HFFc6 (cell line): ENCODE measurements at places on chromosomes 2 and 18.

- no peak for DNase-seq
Measured at GRCh38 chr2:152565884-152566727, 151.2 kb downstream of the PRPF40A start.

DNA sequence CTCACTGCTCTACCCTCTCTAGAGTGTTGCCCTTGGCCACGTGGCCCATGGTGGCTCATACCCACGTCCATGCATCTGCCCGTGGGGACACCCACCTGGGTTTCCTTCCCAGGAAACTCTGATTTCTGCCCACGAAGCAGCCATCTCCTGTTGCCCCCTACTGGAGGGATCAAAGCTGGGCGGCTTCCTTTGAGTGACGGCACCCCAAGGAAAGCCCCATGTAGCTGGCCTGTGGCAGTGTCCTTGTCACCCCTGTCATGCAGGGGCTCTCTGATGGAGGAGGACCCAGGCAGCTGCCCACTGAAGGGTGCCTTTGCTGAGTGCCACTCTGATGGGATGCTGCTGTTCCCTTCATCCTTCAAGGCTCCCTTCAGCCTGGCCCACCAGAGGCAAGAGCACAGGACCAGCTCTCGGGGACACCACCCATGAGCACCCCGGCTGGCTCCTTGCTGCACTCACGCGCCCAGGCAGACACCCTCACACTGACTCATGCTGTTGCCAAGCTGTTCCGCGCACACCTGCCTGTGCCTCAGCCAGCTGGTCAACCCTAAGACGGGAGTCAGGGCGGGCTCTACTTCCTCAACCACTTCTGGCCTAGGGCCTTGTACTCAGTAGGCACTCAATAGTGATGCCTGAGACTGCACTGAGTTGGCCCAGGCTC is 101.1 kb downstream of the CTIF start:
- no peak for DNase-seq

GRCh38 chr2:240203031-240203787 is 62.8 kb upstream of the OTOS start:
- DNase-seq, result no peak

DNA sequence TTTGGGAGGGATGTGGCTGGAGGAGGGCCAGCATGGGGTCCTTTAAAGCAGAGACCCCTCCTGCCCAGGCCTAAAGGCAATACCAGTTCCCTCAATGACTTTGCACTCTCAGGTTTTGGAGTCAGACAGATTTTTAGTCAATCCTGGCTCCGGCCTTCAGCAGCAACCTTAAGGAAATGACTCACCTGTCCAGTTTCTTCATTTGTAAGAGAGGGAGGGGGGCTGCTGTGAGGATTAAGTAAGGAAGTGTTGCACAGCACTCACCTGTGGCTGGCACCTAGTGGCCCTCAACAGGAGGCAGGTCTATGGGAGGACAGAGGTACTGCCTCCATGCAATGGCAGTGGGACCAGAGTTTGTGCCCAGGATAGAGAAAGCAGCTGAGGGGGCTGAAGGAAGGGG is 13.7 kb downstream of the CNGA3 start:
- DNase-seq, result no peak

GRCh38 chr2:85010404-85010803 is 39.4 kb downstream of the KCMF1 start:
- no peak for DNase-seq

GRCh38 chr2:135890149-135890548 is 13.9 kb upstream of the MCM6 start:
- DNase-seq, result no peak

- DNase-seq, result no peak
Measured at GRCh38 chr18:58038063-58038462, 6.0 kb upstream of the NEDD4L start.

DNA sequence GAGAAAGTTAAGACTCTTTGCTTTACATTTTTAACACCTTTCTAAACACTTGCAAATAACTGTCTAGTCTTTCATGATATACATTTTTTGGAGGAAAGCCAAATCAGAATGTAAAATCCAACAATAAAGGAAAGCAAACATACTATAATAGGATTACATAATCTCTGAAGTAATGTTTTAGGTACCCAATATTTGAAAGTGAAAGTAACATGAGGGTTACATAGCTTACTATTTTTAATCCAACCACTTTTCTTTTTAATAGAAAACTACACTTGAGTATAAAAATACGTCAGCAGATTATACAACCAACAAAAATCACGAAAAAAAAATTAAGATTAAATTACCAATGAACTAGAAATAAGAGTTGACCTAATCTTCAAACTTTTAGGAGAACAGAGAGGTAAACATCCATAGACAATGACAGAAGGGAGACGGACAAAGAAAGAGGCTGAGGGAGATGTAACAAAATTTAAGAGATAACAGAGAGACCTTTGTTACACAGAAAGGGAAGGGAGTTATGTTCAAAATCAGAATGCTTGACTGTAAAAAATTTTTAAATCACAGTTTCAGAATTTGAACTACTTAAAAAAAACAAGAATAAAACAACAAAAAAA is 150.0 kb downstream of the IKZF2 start:
- DNase-seq, result no peak

GRCh38 chr2:201854841-201855240 is 48.5 kb downstream of the CDK15 start:
- peak; percentile 82 for DNase-seq

DNA sequence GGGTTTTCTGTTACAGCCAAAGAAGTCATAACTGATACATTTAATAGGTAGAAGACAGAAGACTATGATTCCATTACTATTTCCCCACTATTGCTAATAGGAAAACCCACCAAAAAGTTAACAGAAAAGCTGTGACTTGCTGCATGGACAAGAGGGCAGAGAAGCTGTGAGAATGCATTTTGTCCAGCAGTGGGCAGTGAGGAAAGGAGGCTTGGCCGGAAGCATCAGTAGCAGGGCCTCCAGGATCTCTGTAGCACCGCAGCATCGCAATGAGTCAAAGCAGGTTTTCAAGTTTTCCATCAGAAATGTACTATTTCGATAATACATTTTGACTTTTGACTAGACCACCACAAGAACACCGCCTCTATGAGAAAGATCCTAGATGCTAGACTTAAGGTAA is 24.9 kb downstream of the MYO5B start:
- DNase-seq, result no peak

- DNase-seq, result no peak
Measured at GRCh38 chr18:77098029-77098428, 34.6 kb downstream of the MBP start.

GRCh38 chr18:11324956-11325882 is 175.8 kb upstream of the PIEZO2 start:
- DNase-seq, result peak; percentile 92

DNA sequence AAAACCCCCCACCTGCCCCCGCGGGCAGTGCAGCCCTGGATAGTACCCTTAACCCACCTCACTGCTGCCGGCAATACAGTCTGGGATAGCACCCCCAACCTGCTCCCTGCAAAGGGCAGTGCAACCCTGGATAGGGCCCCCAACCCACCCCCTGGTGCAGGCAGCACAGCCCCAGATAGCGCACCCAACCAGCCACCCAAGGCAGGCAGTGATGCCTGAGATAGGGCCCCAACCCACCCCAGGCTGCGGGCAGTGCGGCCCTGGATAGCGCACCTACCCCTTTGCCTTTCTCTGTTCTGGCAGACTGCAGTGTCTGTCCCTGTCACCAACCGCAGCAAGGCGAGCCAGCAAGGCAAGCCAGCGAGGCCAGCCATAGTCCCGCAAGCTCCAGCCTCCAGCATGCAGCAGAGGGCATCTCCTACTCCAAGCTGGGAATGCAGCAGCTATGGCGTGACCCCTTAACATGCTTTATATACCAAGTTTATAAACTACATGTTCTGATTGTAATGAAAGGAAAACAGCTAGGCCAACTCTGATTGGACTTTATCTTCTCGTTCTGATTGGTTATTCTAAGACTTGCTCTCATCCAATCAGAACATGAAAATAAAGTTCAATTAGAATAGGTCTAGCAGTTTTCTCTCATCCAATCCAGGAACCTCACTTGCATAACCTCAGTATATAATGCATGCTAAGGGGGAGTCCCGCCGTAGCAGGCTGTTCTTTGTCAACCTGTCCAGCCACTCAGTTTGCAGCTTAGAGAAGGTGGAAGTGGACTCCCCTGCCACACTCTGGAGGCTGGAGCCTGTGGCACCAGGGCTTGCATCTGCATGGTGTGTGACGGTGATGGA is 34.1 kb upstream of the ANKRD62 start:
- DNase-seq, result no peak

DNA sequence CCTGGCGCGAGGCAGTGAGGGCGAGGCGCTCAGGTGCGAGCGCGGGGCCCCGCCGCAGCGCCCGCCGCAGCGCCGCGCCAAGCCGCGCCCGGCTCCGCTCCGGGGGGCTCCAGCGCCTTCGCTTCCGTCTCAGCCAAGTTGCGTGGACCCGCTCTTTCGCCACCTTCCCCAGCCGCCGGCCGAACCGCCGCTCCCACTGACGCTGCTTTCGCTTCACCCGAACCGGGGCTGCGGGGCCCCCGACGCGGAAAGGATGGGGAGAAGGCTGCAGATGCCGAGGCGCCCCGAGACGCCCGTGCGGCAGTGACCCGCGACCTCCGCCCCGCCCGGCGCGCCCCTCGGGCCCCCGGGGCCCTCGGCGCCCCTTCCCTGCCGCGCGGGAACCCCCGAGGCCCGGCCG is 328 bp upstream of the INHBB start:
- no peak for DNase-seq

GRCh38 chr2:216474925-216475670 is 23.5 kb upstream of the RPL37A start:
- DNase-seq, result no peak

DNA sequence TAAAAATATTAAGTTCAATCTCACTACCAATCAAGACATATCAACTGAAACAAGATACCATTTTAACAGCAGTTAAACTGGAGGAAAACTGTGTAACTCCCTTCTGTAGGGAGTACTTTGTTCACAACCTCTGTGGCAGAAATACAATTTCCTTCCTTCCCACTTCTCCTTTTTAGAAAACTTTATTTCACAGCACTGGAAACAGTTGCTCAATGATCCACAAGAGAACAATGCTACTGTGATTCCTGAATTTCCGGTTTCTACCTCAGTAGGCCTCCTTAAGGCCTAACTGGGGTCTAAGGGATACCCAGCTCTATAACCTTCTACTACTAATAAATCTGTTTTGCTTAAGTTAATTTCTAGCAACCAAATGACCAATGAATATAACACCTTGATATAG is 14.1 kb downstream of the TLK1 start:
- no peak for DNase-seq

GRCh38 chr2:24830351-24830750 is 37.1 kb downstream of the CENPO start:
- peak; percentile 20 for DNase-seq
